ENCODE measurements at places on chromosomes 16 and 17.

DNA sequence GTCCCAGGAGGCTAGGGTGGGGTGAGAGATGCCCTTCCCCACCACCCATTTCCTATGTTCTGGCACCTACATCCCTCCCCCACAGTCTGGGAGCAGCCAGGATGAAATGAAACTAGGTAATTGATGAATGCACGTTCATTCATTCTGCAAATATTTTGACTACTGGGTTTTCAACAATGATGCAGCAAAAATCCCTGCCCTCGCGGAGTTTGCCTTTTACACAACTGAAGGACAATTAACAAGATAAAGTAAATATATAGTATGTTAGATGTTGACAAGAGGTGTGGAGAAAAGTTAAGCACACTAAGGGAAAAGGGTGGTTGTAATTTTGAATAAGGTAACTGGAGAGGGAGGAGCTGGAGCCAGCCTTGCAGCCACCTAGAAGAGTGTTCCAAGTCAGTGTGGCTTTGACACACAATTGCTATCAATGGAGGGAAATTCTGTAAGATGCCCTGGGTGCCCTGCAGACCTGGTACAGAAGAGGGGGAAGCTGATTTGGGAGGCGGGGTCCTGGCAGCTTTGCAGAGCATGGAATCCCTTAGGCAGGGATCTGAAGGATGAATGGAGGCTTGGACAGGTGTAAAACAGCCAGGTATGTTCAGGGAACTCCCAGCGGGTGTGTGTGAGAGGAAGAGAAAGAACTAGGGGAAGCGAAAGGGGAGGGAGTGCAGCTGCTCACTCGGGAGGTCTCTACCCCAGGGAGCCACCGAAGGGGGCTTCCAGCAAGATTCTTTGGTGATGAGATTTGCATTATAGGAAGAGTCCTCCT, 2.5 kb downstream of the TMEM92 start:
- no peak for DNase-seq

DNA sequence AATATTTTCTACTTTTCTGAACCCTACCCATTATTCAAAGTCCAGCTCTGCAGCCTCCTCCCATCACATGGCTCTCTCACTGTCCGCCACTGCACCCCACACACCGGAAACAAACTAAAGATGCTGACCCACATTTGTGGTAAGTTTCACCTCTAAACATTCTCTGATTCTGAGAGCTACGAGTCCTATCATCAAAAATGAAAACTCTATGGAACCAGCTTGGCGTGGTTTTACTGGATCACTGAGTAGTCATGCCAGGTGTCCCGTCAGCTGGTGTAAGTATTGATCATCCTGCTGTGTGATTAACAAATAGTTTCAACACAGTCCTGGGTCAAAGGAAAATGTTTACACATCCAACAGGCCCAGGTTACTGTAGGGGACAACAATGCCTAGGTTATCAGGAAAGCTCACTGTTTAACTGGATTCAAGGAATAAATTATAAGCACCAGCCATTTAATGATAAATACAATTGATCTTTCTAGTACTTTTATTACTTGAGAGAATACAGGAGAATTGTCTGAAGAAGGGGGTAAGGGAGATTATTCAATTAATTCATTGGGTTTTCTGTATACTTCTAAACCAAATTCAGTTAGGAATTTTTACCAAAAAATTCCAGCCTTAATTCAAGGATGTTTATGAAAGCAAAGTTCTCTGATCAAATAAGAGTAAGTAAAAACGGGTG, 33.9 kb downstream of the CYTH1 start:
- DNase-seq: no peak

DNA sequence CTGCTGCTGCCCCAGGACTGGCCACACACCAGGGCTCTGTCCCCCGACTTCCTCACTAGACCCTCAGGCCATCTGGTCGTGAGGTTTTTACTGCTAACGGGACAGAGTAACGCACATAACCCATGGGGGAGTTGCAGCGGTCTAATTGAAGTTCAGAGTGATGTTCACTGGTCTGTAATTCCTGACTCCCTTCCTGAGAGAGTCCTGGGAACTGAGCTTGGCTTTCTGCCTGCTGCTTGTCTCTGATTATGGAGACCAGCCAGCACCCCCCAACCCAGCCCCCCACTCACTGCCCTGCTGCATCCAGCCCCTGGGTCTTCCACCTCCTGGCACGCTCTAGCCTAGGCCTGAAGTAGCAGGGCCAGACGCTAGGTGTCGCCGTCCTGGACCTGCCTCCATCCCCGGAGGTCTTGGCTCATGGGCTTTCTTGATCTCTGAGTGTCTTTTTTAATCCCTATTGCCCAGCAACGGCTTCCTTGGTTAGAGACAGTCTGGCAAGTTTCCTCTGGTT, 192.9 kb downstream of the CCDC182 start:
- DNase-seq: no peak

- DNase-seq: no peak
Observed at GRCh38 chr16:56858374-56858773, 6.6 kb upstream of the SLC12A3 start.

- DNase-seq: no peak
Observed at GRCh38 chr17:36778448-36778847, 158.8 kb upstream of the LHX1 start.

DNA sequence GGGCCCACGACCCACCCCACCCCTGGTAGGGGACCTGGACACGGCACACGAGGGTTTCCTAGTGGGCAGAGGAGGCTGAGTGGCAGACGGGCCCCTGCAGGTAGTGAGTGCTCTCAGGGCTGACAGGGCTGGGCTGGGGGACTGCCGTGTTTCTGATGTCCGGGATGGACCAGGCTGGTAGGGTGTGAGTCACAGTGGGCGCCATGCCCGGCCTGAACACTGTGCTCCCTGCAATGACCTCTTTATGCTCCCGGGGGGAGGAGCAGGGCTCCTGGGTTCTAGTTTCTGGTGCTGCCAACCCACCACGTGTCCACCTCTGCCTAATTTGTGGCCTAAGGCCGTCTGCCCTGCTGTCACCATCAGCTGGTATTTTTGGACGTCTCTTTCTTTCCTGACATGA, 26.3 kb downstream of the ARHGAP23 start:
- DNase-seq: no peak

- no peak for DNase-seq
Observed at GRCh38 chr17:69916761-69917160, 158.3 kb upstream of the KCNJ16 start.

DNA sequence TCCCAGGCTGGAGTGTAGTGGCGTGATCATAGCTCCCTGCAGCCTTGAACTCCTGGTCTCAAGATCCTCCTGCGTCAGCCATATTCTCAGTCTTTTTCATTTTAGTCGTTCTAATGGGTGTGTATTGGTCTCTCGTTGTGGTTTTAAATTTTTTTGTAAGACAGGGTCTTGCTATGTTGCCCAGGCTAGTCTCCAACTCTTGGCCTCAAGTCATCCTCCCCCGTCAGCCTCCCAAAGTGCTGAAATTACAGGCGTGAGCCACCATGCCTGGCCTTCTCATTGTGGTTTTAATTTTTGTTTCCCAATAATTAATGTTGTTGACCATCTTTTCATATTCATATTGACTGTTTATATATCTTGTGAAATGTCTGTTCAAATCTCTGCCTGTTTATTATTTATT, 8.6 kb downstream of the TMEM94 start:
- DNase-seq: no peak

GRCh38 chr17:8618825-8619224, 11.7 kb downstream of the MYH10 start:
- DNase-seq: no peak

DNA sequence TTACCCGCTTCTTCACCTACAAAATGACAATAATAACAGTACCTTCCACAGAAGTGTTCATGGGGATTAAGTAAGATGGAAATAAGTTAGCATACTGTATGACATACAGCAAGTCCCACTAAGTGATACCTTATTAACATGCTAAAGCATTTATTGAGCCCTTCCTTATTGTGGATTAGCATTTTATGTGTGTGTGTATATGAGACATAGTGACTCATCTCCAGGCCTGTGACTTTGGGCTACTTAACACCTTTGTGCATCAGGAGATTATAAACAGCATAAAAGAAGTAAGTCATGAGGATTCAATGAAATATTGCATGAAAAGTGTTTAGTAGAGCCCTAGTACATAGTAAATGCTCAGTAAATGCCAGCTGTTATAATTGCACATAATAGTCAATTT, 52.9 kb downstream of the CA10 start:
- DNase-seq: no peak

DNA sequence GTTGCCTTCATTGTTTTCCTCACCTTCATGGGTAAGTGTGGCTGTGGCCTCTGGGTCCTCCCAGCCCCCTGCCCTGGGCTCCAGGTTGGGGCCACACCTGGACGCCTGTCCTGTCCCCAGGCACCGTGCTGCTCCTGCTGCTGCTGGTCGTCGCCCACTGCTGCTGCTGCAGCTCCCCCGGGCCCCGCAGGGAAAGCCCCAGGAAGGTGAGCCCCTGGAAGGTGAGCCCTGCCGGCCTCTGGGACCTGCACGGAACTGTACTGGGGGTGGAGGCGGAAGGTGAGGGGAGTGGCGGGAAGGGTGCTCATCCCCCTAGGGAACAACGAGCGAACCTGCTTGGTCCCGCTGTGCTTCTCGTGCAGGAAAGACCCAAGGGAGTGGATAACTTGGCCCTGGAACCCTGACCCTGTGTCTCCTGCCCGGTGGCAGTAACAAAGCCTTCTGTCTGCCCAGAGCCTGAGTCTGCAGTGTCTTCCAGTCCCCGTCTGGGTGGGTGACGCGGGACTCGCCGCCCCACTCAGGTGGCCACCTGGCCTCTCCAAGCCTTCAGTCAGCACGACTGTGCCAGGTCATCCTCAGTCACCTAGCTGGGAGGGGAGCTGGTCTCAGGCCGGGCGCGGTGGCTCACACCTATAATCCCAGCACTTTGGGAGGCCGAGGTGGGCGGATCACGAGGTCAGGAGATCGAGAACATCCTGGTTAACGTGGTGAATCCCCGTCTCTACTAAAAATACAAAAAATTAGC, 831 bp downstream of the SMIM22 start:
- DNase-seq: no peak

GRCh38 chr16:86424398-86424797, 85.9 kb upstream of the FOXF1 start:
- no peak for DNase-seq

DNA sequence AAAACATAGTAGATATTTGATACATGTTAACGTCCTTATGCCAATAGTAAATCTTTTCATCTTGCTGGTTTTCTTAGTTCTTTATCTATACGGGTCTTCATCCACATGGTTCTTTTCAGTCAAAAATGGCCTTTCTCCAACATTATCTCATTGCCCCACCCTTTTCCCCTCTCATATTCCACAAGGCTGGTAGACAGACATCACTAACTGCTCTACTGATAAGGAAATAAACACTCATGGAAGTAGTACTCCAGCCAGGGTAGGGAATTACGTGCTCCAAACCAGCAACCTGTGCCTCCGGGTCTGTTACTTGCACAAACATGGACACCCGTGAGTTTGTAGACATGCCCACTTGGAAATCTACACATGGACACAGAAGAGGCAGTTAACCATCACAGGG, 141.4 kb downstream of the XYLT1 start:
- DNase-seq: no peak

- DNase-seq: no peak
Observed at GRCh38 chr17:67425571-67426160, 48.6 kb downstream of the PITPNC1 start.

DNA sequence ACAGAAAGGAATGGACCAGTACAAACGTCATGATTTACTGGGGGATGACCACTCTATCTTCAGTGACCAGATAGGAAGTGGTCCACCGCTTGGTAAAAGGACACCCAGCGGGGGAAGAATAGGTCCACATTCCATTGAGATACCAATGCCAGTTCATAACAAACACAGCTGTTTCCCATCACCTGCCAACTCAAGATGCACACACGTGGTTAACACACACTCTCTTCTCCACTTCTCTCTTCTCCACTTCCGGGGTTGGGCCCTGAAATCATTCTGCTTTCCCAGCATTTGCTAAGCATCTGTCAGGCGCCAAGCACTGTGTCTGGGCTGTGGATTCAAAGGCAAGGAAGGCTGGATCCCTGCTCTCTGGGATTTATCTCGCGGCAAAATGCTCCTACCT, 175.5 kb downstream of the SLC39A11 start:
- no peak for DNase-seq

- DNase-seq: no peak
Observed at GRCh38 chr17:28523876-28524275, 17.7 kb downstream of the FOXN1 start.

GRCh38 chr16:47018223-47018891, 44.9 kb upstream of the DNAJA2 start:
- DNase-seq: peak; percentile 6

DNA sequence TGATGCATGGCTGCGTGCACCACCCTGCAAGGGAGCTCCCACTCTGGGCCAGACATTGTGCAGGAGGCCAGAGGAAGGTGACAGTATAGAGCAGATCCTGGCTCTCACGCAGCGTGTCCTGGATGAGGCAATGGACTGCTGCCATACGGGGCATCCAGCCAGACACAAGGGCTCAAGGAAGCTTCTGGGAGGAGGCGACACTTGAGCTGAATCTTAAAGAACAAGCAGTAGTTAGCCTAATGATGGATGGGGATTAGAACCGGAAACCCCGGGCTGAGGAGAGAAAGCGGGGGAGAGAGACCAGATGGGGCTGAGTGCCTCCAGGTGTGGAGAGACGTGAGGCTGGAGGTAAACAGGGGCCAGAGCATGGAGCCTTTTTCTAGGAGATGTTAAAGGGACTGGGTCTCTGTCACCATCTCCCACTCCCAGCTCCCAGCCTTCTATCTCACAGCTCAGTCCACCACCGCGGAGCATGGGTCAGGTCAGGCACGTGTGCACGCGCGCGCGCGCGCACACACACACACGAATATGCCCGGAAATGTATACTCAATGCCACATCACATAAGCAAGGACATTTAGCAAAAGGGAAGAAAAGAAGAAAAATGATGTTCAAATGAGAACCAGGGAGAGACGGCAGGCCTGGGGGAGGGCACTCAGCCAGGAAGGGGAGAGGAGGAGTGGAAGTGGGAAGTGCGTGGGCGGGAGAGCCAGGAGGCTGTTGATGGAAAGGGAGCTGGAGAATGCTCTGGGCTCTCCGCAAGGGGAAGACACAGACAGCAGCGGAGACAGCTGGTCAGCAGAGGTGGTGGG, 46.3 kb downstream of the CCDC42 start:
- DNase-seq: no peak

- DNase-seq: no peak
Observed at GRCh38 chr17:75808905-75809621, 24.5 kb downstream of the UNK start.

GRCh38 chr16:77250400-77250799, 51.2 kb downstream of the SYCE1L start:
- no peak for DNase-seq

GRCh38 chr17:70168044-70168976, 1.0 kb upstream of the KCNJ2 start:
- DNase-seq: no peak

Data from stimulated activated CD4-positive, alpha-beta T cell treated with anti-CD3 and anti-CD28 coated beads, Interleukin-15, amount 100 ng/mL, for 1 hour (primary cell).